T follicular helper cell (primary cell): ENCODE measurements at places on chromosomes 5 and 9.

DNA sequence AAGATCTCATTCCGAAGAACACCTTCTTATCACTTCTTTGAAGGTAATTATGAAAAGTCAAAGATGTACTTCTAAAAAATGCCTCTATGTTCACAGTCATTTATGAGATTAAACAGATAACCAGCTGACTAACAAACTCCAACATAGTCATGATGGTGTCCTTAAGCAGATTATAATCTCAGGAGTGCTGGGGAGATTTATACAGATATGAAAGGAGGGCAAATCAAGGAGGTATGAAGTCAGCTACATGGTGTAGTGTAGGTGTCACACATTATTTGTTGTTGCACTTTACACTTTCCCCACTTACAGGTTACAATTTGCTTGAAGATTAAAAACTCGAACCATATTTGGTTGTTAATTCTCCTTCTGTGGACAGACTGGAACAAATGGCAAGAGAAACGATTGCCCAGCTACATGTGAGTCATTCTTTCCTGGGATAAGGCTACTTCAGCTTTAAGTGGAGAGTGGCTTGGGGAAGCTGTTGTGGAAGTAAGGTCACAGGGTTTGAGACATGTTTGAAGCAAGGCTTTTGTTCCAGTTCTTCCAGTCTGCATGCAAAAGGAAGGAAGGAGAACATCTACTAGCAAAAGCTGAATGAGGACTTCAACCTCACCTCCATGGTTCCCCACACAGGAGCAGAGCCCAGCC lies 320.1 kb downstream of the ADGRV1 start:
- DNase-seq = no peak

- no peak for DNase-seq
Measured at GRCh38 chr9:133987446-133987788, 4.7 kb downstream of the VAV2 start.

DNA sequence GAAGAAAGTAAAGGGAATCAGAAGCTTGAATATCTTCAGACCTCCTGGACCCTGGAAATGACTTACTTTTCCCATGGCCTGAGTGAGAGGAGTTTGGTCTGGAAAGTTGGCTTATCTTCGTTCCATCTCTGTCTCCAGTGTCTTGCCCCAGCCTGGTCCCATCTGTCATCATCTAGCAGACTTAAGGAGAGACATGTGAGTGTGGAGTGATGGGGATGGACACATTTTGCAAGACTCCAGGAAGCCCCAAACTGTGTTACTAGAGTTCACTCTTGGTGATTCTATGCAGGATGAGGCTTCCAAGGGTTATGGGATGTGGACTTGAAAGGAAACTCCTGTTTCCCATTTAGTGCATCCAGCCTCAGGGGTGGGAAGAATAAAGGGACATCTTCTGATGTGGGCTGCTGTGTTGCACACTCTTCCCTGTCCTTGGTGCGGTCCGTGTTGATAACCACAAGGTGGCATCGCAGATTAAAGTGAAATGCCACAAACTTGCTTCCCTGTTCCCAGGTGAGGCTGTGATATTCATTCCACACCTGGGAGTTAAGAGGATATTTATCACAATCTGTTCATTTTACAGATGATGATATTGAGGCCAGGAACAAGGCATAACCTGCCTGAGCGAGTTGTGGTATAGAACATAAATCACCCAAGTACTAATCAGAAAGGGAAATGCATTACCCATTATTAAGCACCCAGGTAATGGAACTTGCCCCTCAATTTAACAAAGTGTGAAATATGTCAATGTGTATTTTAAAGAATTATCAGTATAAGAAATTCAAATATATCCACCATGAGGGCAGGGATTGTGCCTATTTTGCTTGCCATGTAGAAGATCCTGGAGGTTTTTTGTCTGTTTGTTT lies 269.9 kb upstream of the PAPPA start:
- DNase-seq = no peak

- DNase-seq = no peak
Measured at GRCh38 chr9:4762886-4763541, 22.0 kb upstream of the AK3 start.

DNA sequence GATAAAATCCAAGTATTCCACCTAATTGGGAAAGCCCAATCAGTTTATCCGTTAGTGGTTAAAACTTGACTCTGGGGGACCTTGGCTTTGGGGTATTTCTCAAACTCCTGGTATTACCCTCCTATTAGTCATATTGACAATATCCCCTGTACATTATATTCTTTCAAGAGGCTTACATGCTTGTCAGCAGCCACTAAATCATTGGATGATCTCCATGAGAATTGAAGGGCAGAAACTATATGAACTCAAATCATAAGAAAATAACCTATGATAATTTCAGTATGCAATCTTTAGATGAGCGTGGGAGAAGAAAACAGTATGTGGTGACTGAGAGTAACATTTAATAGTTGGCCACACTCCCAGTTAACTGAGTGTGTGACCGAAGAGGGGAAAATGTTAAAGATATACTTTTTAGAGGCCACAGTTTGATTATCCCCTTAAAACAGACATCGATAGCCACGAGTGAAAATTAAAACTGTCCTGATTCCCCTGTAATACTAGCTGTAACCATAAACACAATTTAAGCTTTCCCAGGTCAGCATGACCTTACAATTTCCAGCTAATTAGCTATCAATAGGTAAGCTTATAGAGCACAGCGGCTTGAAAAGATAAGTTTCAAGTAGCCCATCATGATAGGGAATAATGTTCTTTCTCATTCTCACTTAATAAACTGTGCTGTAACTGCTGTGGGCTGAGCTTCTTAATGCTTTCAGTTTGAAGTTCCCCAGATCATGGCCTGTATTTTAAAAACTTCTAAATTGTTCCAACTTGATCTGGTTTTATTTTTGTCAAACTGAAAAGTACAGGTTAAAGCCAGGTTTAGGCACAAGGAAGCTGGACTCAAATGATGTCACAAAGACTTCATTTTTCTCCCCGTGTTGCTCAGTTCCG lies 58.6 kb downstream of the PUM3 start:
- DNase-seq = no peak

DNA sequence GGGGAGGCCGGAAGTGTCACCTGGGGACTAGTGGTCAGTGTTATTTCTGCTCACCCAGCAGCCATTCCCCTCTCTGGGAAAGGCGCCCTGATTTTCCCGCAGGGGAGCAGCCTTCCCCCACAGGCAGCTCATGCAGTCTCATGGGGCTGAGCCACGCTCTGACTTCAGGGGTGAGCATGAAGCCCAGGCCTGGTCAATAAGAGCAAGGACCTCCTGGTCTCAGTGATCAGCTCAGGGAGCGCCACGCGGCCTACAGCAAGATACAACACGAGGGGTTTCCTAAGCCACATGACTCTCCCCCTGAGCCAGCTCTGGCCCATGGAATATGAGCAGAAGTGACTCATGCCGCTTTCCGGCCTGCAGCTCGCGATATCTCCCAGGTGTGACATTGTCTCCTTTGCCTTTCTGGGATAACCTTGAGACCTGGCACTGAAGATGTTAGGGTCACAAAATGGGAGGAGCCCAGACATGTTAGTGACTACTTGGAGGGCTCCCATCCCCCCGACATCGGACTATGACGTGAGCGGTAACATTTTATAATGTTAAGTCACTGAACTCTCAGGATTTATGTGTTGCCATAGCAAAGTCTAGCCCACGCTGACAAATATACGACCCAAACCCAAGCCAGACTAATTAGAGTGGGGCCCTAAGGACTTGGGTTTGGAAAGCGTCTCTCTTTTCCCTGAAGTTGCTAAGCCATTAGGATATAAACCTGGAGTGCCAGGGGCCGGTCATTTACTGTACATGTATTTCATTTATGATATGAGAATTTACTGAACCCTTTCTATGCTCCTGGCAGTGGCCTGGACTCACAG lies 46.5 kb upstream of the GFPT2 start:
- DNase-seq = no peak

DNA sequence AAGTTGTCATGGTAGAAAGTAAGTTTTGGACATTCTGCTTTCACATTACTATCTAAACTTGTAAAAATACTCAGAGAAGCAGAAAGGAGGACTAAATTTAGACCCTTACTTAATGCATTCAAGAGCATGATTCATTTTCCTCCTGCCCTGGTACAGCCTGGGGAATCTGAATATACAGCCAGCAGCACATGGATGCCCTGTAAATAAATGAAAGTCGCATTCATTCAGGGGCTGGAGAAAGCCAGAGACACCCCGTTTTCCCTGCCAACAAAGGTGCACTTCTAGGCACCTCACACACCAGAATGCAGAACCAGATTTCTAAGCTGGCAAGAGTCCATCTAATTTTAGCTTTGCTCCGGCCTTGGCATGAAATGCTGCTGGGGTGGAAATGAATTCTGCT lies 172.7 kb upstream of the KLF9 start:
- no peak for DNase-seq

- no peak for DNase-seq
Measured at GRCh38 chr5:71830681-71831539, 111.8 kb downstream of the CARTPT start.
